ENCODE measurements at places on chromosomes 13 and 19.
A peak's percentile ranks its signal among the peaks of the same experiment; 100 is the strongest.

DNA sequence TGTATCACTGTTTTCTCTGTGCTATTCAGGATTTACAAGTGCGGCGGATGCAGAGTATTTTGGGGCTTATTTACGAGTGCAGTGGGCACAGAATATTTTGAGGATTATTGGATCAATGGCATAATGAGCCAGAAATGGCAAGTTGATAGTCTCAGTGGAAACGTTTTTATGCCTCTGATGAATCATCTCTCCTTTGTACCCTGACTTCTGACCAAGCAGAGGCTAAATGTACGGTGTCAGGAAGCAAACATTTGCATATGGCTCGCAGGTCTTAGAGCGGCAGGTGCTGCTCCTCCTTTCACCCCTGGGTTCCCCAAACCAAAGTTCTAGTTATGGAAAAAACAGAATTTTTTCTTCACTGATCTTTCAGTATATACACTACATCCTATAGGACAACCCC lies 94.5 kb downstream of the LIG4 start:
- H3K27ac ChIP-seq: no peak overlapping the region
- peaks cover 12% of the 10 kb centered on the region for H3K27me3 ChIP-seq
- no peak overlapping the region for H3K4me3 ChIP-seq
- no peak for DNase-seq
- H3K4me1 ChIP-seq: no peaks in the 10 kb centered on the region

DNA sequence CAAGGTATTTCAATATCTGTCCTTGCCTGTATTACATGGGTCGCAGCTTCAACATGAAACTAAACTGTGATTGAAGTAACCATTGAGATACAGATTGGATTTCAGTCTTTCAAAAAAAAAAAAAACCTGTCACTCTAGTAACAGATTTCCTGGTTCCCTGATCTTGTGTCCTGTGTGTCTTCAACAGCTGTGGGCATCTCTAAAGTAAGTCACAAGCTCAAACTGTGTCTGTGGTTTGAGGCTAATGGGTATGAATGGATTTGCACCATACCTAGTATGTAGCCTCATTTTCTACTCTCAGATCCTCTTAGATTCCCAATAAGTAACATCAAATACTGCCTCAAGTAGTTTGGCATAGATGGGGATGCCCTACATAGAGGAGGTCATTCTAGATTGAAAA lies 300.1 kb downstream of the COG6 start:
- H3K36me3 ChIP-seq: no peaks in the 10 kb centered on the region
- H3K27ac ChIP-seq: no peak overlapping the region

DNA sequence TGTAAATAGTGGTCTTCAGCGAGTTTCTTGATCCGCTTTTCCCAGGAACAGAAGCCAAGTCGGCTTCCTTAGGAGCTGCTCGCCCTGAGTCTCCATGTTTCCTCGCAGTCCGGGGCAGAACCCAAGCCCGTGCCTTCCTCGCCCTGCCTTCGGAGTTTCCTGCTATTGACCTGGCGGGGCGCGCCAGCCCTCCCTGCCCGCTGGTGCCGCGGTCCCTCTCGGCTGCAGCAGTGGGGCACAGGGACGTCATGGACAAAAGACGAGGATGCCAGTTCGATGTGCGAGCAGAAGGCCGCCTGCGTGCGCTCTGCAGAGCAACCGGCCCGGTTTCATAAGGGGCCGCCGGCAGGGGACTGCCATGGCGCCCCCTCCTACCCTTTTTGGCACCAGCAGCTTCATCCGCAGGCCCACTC lies 156.6 kb downstream of the TM9SF2 start:
- no peaks in the 10 kb centered on the region for H3K36me3 ChIP-seq
- DNase-seq: peak; percentile 31
- H3K27me3 ChIP-seq: no peaks in the 10 kb centered on the region
- H3K4me3 ChIP-seq: peak overlapping the region; percentile 74

- DNase-seq: no peak
- peaks cover 62% of the 10 kb centered on the region for H3K36me3 ChIP-seq
- H3K4me3 ChIP-seq: peak overlapping the region; percentile 44
- peaks cover 44% of the 10 kb centered on the region for H3K4me1 ChIP-seq
- H3K27ac ChIP-seq: peak overlapping the region; percentile 90
- H3K27me3 ChIP-seq: no peaks in the 10 kb centered on the region
These were observed 21.9 kb downstream of the SMIM24 start for GRCh38 chr19:3458229-3459088.

DNA sequence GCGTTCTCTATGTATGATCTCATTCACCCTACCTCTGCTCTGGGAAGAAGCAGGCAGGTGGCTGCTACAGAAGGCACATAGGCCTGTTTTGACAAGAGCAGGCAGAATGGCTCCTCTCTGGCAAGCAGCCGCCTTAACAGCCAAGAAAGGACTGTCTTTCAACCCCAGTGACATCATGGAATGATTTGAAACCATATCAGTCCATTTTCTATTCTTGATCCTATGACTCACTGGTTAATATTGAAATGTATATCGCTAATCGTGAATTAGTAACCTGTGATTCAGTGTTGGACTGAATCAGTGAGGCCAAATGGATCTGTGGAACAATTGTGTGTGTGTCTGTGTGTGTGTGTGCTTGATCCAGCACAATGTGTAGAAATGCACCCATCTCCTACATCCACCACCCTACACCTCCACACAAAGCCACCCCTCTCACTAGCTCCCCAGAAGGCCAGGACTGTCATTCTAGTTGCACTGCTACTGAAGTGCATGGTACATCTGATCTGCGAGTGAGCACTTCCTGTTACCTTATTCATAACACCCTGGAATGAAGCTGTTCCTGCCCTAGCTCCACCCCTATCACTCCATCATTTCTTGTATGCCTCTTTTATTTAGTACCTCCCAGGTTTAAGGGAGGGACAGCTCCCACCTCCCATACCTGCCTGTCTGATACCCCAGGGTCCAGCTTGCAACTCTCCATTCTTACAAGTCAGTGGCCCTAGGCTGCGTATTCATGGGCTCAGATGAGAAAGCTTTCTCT lies 460.0 kb downstream of the FOXO1 start:
- peaks cover 9% of the 10 kb centered on the region for H3K4me1 ChIP-seq
- no peak overlapping the region for H3K27ac ChIP-seq
- H3K36me3 ChIP-seq: no peaks in the 10 kb centered on the region
- H3K4me3 ChIP-seq: no peak overlapping the region
- H3K27me3 ChIP-seq: no peaks in the 10 kb centered on the region

DNA sequence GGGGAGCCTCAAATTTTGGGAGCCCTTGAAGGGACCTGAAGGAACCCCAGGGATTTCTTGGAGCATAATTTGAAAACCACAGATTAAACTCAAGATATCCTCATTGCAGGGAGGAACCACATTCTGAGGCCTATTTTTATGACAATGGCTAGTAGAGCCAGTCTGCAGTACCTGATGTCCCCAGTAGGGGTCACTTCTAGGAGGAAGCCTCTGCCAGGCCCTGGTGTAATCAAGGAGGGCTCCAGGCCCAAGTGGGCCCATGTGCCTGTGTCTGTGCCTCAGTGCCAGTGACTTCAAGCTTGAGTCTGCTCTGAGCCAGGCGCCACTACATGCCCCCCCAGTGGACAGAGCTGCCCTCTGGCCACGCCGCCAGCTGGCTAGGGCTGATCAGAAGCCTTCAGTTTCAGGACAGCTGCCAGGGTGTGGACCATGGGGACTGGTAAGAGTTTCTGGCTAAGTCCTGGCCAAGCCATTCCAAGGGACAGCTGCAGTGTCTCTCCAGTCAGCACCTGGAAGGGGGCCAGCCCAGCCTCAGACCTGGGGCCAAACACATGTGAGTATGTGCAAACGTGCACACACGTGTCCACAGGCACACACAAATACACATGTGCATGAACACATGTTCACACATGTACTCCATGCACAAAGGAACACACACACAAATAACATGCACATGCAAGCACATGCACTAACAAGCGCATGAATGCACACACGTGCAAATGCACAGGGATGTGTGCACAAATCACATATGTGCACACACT lies 20.5 kb upstream of the SLC7A10 start:
- no peak overlapping the region for H3K4me3 ChIP-seq
- no peak overlapping the region for H3K27ac ChIP-seq
- H3K27me3 ChIP-seq: peaks cover 26% of the 10 kb centered on the region

- H3K4me1 ChIP-seq: no peaks in the 10 kb centered on the region
- no peak overlapping the region for H3K4me3 ChIP-seq
These were observed 696.2 kb upstream of the GPC6 start for GRCh38 chr13:92530364-92530763.

DNA sequence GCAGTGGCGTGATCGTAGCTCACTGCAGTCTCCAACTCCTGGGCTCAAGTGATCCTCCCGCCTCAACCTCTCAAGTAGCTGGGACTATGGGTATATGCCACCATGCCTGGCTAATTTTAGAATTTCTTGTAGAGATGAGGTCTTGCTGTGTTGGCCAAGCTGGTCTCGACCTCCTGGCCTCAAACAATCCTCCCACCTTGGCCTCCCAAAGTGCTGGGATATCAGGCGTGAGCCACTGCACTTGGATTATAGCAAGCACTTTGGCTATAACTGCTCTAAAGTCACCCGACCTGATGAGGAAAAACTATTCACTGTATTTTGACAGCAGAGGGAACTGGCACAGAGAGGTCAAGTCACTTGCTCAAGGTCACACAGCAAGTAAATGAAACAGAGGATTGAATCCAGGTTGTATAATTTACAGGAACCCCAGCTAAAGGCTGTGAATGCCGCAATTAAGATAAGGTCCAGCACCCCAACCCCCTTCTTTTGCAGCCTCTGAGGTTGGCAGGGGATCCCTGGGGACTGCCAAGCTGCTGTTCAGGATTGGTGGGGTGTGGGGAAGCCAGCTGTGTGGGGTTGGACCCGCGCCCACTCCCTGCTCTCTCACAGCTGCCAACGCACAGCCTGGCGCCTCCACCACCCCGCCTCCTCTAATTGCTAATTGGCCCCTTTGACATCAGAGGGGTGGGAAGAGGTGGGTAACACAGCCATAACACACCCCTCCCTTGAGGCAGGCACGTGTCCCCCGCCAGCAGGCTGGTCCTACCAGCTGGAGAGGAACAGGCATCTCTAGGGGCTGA lies 6.0 kb downstream of the TMIGD2 start:
- H3K4me1 ChIP-seq: no peaks in the 10 kb centered on the region
- peaks cover 71% of the 10 kb centered on the region for H3K27me3 ChIP-seq
- no peak for DNase-seq
- no peaks in the 10 kb centered on the region for H3K36me3 ChIP-seq
- no peak overlapping the region for H3K27ac ChIP-seq

GRCh38 chr19:48490981-48491792 lies 20.4 kb downstream of the LMTK3 start:
- no peak overlapping the region for H3K27ac ChIP-seq
- H3K36me3 ChIP-seq: no peaks in the 10 kb centered on the region
- H3K4me1 ChIP-seq: peaks cover 39% of the 10 kb centered on the region

- DNase-seq: no peak
- no peak overlapping the region for H3K27ac ChIP-seq
These were observed 965 bp downstream of the TTC9B start for GRCh38 chr19:40217027-40217810.

DNA sequence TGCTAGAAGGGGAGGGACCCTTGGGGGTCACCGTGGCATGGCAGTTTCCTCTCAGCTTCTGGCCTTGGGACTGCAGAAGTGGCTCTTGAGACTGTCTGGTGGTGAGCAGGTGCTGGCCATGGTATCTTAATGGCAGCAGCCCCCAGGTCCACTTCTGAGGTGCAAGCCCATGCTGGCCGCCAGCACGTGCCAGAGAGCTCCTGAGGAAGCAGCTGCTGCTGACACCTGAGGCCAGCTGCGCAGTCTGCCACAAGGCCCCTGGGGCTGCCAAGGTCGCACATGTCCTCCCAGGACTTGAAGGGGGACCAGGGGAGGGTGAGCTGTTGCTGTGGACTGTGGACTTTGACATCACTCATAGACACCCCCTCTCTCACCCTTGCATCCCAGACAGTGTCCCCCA lies 48.0 kb downstream of the NFIX start:
- peaks cover 100% of the 10 kb centered on the region for H3K4me1 ChIP-seq
- H3K36me3 ChIP-seq: no peaks in the 10 kb centered on the region
- H3K27me3 ChIP-seq: no peaks in the 10 kb centered on the region
- DNase-seq: no peak

DNA sequence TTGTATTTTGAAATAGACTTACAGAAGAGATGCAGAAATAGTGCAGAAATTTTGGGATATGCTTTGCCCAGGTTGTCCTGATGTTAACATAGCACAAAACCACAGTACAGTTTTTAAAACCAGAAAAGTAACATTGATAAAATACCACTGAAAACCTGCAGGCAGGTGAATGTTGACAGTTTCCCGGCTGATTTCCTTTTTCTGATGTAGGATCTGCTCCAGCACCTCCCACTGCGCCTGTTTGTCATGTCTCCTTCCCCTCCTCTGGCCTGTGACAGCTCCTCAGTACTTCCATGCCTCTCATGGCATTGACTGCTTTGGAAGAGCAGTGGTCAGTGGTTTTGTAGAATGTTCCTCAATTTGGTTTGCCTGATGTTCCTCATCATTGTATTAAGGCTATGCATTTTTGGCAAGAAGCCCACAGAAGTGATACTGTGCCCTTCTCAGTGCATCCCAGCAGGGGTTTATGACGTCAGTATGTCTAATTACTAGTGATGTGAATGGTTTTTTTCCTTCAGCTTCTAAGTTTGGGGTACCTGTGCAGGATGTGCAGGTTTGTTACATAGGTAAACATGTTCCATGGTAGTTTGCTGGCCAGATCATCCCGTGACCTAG lies 31.0 kb downstream of the TDRD12 start:
- no peak for DNase-seq
- peaks cover 80% of the 10 kb centered on the region for H3K27me3 ChIP-seq
- H3K4me3 ChIP-seq: no peak overlapping the region
- no peaks in the 10 kb centered on the region for H3K36me3 ChIP-seq
- no peaks in the 10 kb centered on the region for H3K4me1 ChIP-seq
- no peak overlapping the region for H3K27ac ChIP-seq

- H3K27ac ChIP-seq: no peak overlapping the region
- DNase-seq: no peak
- H3K4me1 ChIP-seq: no peaks in the 10 kb centered on the region
- H3K36me3 ChIP-seq: peaks cover 49% of the 10 kb centered on the region
- H3K4me3 ChIP-seq: no peak overlapping the region
These were observed 36.7 kb upstream of the C13orf46 start for GRCh38 chr13:114010401-114011101.

- peaks cover 38% of the 10 kb centered on the region for H3K27me3 ChIP-seq
- no peak overlapping the region for H3K27ac ChIP-seq
- no peak overlapping the region for H3K4me3 ChIP-seq
These were observed 36.0 kb upstream of the PABPC3 start for GRCh38 chr13:25059958-25060357.

DNA sequence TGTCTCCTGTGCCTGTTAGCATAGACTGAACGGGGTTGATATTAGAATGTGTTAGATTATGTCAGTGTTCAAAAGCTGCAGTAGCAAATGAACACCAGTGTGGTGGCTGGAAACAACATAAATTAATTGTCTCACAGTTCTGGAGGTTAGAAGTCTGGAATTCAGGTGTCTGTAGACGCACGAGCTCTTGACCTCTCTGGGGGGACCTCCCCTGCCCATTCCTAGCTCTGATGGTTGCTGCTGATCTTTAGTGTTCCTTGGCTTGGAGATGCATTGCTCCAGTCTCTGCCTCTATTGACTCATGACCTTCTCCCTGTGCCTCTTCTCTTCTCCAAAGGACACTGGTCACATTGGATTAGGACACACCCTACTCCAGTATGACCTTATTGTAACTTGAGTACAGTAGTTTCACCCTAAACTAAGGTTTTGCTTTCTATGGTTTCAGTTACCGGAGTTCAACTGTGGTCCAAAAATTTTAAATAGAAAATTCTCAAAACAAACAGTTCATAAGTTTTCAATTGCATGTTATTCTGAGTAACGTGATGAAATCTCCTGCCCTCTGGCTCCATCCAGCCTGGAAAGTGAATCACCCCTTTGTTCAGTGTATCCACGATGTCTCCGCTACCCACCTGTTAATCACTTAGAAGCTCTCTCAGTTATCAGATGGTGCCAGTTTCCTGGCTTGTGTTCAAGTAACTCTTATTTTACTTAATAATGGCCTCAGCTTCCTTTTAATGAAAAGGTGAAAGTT lies 273.2 kb downstream of the MYO16 start:
- no peak for DNase-seq
- no peak overlapping the region for H3K4me3 ChIP-seq
- no peak overlapping the region for H3K27ac ChIP-seq
- no peaks in the 10 kb centered on the region for H3K27me3 ChIP-seq
